ENCODE measurements at places on chromosomes 16 and 17.

DNA sequence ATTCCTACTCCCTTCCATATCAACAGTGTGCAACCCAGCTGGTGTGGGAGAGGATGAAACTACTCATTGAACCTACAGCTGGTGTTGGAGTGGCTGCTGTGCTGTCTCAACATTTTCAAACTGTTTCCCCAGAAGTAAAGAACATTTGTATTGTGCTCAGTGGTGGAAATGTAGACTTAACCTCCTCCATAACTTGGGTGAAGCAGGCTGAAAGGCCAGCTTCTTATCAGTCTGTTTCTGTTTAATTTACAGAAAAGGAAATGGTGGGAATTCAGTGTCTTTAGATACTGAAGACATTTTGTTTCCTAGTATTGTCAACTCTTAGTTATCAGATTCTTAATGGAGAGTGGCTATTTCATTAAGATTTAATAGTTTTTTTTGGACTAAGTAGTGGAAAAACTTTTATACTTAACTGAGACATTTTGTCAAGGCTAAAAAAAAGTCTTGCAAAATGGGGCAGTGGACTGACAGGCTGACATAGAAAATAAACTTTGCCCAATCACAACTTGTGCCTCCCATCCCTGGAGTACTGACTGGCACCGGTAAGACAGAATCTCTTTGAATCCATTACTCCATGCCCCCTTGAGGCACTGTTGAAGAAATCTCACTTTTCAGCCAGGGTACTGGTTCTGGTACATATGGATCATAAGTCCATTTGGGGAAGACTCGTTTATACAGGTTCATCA, 12.5 kb downstream of the TSR1 start:
- DNase-seq, result no peak

DNA sequence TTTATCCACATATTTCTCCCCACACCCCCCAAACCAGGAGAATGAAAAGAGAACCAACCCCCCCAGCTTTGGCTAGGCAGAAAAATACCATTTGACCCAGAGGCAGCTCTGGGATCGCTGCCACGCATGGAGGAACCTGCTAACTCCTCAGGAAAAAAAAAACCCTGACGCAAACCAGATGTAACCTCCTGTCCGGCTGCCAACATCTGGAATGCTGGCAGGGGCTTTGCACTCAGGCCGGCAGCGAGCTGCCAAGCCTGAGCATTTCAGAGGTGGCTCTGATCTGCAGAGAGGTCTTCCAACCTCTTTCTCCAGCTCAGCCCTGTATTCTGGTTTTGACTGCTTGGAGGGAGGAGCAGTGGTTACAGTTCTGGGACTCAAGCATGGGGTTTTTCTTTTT, 8.2 kb downstream of the IGFBP4 start:
- no peak for DNase-seq

GRCh38 chr17:63676584-63676983, 23.3 kb downstream of the LIMD2 start:
- DNase-seq, result no peak

- no peak for DNase-seq
Measured at GRCh38 chr16:67833030-67833414, 9.1 kb upstream of the THAP11 start.

GRCh38 chr17:81534157-81535006, 6.2 kb downstream of the FSCN2 start:
- no peak for DNase-seq

DNA sequence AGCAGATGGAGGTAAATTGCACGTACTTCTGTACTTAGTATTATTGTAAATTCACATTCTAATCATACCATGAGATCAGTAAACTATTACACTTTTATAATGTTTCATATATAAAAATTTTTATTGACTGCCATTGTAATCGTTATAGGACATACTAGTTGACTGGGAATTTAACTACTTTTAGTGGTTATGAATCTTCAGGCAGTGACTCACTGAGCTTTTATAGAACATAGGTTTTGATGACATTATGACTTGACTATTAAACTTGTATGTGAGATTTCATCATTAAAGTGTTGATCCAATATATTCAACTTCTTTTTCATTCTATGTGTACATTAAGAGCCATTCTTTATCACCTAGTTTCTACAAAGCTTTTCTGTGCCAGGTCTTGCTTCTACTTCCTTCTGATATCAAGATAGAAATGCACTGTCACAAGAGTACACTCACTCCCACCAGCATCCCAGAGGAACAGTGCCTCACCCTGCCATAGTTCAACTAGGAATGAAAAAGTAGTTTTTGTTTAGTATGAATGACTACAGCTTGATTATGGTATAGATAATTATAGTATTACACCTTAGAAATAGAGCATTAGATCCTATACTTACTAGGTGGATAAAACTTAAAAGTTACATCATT, 142.4 kb upstream of the RBL2 start:
- no peak for DNase-seq

DNA sequence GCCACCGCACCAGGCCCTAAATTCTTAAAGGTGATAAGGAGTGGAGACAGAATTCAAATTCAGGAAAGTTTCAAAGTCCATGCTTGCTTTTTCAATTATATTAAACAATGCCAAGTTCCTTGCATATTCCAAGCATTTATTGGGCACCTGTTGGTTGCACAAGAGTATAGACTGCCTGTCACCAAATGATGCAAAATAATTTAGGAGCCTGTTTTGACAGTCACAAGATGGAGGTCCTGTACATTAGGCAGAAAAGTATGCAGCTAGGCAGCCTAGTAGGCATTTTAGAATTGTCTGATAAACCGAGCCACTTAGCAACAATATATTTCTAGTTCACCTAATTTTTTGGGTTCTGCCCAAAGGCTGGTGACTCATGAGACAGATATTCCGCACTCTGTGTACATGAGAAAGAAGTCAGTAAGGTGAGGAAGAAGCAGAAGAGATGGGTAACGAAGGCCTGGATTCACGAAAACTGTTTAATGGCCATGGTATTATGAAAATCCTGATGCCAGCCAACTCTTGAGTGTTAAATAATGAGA, 7.3 kb downstream of the ACACA start:
- DNase-seq, result no peak

- no peak for DNase-seq
Measured at GRCh38 chr16:89629827-89630610, 16.6 kb downstream of the DPEP1 start.

DNA sequence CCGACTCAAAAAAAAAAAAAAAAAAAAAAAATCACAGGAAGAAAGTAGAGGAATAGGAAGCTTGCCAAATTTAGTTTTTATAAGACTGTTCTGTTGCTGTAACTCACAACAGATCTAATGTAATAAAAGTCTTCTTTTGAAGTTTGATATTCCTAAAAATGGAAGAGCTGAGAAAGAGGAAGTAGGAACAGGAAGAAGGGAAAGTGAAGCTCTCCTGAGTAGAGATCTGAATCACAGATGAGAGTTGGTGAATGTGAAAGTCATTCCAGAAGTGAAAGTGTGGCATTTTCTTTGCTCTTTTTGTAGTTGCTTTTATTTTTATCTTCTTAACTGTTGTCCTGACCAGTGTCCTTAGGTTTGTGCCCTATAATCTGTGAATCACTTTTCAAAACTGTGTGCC, 2.1 kb downstream of the NMT1 start:
- no peak for DNase-seq

DNA sequence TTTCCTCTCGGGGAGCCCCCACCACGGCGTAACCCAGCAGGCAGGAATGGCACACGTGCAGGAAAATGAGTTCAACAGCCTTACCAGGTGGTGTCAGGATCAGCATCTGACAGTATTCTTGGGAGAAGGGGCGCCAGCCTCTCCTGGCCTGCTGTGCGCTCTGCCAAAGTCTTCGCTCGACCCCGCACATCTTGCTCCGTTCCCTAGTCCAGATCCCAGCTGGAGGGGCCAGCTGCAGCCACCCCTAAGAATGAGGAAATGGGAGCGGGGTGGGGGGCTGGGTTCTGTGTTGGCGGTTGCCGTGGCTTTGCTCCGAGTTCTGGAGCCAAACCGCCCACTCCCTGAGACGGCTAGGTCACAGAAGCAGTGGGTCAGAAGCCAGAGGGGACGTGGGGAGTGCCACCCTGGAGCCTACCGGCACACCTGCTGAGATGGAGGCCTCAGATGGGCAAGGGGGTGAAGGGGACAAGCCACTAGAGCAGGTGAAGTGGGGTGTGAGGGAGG, at the start of gene CHCT1:
Gene CHCT1, plus strand, starts transcription at position 328 of the 504 bp plus-strand sequence. Its CDS starts 104 bp downstream, at position 432.
- no peak for DNase-seq

DNA sequence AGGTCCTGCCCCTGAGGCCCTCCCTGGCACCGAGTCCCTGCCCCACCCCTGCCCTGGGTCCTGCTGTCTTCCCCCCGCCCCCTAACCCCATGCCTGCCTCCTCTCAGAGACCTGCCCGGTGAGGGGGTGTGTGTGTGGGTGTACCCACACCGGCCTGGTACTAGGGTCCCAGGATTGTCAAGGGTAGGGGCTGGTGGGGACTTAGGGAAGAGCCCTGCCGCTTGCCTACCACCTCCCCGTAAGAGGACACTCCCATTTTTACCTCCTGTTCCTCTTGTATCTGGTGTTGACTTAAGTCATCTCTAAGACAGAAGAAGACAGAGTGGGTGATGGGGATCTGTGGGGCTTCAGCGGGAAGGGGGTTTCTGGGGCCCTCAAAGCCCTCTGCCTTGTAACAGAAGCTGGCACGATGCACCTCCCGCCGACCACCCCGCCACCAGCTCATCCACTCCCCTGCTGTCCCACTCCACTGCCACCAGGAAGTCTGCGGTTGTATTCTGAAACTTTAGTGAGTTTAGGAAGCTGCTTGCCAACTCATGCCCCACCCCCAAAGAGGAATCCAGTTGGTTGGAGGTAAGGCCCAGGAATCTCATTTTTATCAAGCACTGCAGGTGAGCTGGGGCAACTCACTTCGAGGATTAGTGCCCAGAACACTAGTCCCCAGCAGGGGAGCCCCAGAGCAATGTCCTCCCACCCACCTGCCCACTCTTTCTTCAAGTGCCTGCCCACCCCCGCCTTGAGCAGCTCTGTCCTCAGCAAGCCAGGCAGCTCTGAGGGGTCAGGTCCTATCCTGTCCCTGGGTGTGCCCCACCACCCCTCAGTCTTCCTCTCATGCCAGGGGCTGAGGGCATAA, 5.6 kb downstream of the SPATA32 start:
- DNase-seq, result no peak

GRCh38 chr16:86205521-86206245, 304.6 kb upstream of the FOXF1 start:
- no peak for DNase-seq
